EH (cell line): ENCODE measurements at places on chromosomes 2 and 18.

GRCh38 chr18:78876868-78877267 is 102.8 kb upstream of the SALL3 start:
- DNase-seq, result no peak

GRCh38 chr2:28681158-28681571 is 70.5 kb upstream of the PPP1CB start:
- peak; percentile 54 for DNase-seq

- DNase-seq, result no peak
Measured at GRCh38 chr2:128504246-128505149, 185.8 kb upstream of the HS6ST1 start.

DNA sequence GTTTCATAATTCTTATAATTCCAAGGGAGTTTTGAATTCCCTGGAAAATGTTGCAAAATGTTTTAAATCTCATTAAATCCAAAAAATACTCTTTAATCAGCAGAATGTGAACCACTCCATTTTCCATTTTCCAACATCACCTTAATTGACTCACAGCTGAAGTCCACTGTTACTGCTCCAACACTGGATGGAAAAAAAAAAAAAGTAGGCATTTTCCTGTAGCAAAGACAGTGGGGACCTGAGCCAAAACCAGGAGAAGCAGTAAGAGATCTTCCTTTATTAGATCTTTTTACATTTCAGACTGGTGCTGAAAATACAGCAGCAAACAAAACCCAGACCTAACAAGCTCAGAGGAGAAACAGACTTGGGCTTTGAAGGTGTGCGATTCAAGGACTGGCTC is 62.4 kb upstream of the SPATS2L start:
- no peak for DNase-seq

DNA sequence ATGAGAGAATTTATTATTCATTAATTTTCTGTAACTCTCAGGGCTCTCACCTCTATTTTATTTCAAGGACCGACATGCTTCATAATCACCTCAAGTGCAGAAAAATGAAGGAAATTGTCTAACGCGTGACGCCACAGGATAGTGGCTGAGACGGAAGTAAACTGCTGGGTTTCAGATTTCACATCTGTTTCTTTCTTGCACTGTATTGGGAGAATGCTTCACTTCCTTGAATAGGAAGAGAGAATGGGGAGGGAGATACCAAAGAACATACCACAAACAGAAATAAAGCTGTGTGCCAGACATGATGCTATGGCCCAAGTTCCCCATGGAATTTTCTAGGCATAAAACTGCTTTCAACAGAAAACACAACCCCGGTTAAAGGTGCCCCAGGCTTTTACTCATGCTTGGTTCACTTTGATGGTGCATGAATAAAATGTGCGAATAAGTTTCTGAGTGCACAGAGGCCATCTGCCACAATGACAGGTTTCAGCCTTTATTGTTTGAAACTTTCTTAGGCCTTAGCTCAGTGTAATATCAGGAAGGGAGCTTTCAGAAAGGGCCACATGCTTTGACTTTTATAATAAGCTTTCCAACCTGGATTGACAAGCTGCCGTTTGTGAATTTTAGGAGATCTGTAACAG is 1116.4 kb downstream of the SOCS6 start:
- no peak for DNase-seq

- peak; percentile 71 for DNase-seq
Measured at GRCh38 chr2:68258851-68259250, 6.5 kb upstream of the PPP3R1 start.

DNA sequence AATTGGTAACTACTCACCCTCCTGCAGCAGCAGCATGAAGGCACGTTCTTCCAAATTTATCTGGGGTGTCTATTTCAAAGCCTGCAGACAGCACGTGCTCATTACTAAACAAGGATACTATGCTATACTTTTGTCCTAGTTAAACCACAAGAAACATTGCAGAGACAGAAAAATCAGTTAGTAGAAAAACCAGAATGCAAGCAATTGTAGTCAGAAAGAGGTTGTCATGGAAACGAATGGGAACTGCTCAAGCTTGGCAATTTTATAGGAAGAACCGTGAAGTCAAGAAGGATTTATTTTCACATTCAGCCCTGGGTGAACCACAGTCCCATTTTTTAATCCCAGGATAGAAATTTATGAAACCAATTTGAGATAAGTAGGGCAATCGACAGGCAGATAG is 162.2 kb upstream of the PGAP1 start:
- peak; percentile 41 for DNase-seq

GRCh38 chr2:26230806-26231205 is 13.6 kb downstream of the HADHA start:
- DNase-seq, result no peak

DNA sequence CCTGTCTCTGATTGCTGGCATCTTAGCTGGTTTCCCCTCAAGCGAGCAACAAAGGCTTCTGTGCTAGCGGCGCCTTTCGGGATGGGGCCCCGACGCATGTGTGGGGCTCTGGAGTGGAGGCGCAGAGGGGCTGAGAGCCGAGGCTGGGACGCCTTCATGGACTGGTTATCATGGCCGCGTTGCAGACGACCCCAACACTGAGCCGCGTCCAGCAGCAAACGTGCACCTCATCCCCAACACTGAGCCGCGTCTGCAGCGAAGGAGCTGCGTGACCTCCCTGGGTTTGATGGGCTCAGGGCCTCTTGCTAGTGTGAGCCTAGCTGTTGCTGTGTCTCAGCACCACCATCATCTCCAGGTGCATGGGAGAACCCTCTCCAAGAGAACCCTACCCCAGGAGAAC is 123.7 kb upstream of the CTDP1 start:
- DNase-seq, result no peak

- peak; percentile 43 for DNase-seq
Measured at GRCh38 chr2:100606726-100607343, 44.0 kb downstream of the PDCL3 start.

GRCh38 chr2:178484245-178485041 is 4.2 kb downstream of the PLEKHA3 start:
- DNase-seq, result peak; percentile 27

DNA sequence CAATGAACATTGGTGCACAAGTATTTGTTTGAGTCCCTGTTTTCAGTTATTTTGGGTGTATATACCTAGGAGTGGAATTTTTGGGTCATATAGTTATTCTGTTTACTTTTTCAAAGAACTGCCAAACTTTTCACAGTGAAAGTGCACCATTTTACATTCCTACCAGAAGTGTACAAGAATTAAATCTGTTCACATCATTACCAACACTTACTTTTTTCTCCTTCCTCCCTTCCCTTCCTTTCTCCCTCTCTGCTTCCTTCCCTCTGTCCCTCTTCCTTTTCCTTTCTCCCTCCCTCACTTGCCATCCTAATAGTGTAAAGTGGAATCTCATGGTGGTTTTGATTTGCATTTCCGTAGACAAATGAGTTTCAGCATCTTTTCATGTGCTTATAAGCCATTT is 11.9 kb downstream of the ADNP2 start:
- no peak for DNase-seq

DNA sequence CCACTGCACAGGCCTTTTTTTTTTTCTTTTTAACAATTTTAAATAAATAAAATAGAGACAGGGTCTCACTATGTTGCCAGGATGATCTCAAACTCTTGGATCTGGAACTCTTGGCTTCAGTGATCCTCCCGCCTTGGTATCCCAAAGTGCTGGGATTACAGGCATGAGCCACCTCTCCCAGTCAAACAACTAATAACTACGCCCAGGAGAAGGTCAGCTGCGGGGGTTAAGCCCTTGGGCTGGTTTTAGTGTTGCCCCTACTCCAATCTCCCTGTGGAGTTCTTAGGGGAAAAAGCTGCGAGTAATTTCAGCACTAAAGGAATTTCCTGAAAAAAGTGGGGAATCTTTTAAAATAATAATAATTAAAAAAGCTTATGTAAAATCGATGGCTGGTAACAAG is 96.4 kb upstream of the XPO1 start:
- DNase-seq, result no peak

DNA sequence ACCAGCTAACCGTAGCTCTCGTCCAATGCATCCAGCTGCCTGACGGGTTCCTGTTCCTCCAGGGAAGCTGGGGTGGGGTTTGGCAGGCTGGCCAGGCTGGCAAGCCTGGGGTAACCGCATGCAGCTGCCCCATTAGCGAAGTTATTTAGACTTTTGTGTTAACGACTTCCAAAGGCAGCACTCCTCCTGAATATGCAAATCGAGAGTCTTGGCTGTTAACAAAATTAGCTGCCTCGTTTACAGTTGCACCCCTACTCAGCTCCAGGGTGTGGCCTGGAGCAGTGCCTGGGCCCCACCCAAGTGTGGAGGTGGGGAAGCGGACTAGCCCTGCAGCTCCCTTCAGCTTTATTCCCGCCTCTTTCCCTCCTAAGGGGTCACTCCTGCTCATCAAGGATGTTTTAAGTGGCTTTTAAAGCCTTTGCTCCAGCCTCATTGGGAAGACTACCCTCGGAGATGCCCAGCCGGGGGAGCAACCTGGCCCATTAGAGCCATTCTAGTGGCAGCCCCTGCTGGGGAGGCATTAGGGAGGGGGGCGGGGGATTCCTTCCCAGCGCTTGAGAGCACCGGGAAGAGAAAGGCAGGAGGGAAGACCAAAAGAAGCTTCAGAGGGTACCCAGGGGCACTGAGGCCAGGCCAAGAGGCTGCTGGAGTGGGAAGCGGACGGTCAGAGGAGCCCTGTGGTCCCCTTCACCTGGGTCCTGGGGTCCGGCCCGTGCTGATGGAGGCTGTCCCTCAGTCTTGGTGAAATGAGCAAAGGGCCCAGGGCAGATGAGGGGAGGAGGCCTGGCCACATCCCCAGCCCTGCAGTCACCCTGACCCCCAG is 204.1 kb downstream of the CELF4 start:
- no peak for DNase-seq

- peak; percentile 18 for DNase-seq
Measured at GRCh38 chr2:3575534-3576262, 638 bp downstream of the RPS7 start.

DNA sequence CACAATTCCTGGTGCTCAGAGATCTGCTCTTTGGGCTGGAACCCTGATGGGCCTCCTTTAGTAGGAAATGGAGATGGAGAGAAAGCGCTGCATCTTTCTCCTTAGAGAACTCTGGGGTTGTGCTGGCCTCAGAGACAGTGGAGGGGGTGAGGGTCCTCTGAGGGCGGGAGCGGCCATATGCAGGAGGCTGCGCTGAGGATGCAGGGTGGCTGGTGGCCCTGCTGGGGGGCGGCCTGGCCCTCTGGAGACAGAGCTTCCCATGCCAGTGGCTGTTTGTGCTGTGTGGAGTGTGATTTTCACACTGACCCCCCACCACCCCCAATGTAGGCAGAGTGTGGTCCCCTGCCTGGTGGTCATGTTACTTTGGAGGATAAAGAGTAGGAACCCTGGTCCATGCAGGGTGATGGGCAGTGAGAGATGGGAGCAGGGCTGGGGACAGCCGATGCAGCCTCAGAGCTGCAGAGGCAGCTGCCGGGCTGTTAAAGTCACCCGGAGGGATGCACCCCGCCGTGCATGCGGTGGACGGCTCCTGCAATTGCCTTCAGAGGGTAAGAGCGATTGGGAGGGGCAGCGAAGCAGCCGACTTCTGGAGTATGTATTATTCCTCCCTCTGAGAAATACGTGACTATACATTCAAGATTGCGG is 194.6 kb downstream of the FAM210A start:
- DNase-seq, result no peak

DNA sequence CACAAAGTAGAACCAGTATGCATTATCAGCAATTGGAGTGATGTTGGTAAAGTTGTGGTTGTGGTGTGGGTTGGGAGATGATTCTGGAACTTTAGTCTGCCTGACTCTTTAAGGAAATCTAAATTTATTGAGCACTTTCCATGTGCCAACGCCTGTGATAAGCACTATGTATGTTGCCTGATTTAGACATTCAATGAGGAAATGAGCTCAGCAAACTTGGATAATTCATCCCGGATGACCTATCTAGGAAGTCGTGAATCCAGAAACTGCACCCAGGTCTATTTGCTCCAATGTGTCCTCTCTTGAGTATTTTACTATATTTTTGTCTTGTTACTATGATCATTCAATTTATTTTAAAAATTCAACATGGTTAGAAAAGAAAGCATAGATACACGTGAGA is 400.8 kb upstream of the MMADHC start:
- DNase-seq, result no peak

GRCh38 chr2:164948540-164948939 is 6.8 kb downstream of the SLC38A11 start:
- DNase-seq, result no peak

GRCh38 chr18:79373736-79374135 is 22.0 kb upstream of the NFATC1 start:
- DNase-seq, result no peak

DNA sequence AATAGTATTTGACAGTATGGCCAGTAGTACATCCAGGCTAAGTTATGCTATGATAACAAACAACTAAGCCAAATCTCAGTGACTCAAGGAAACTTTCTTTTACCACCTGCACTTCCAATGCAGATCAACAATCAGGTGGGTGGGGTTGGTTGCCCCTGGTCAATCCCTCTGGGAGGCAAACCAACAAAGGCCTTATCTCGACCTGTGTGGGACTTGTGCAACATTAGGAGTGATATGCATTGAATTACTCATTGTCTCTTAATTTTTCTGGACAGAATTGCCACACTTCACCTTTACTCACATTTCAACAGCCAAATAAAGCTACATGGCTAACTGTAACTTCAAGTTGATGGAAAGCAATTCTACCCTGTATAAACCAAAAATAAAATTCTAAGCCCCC is 1049.3 kb upstream of the CDH2 start:
- DNase-seq, result no peak

- DNase-seq, result no peak
Measured at GRCh38 chr18:36031903-36032302, 35.5 kb downstream of the RPRD1A start.

GRCh38 chr2:31020713-31021112 is 117.5 kb downstream of the GALNT14 start:
- no peak for DNase-seq
